ENCODE measurements at places on chromosomes 16 and 17.

- DNase-seq: no peak
Measured at GRCh38 chr16:68342620-68343019, 31.8 kb downstream of the PRMT7 start.

GRCh38 chr16:81455006-81455405, 10.4 kb downstream of the CMIP start:
- DNase-seq: no peak

DNA sequence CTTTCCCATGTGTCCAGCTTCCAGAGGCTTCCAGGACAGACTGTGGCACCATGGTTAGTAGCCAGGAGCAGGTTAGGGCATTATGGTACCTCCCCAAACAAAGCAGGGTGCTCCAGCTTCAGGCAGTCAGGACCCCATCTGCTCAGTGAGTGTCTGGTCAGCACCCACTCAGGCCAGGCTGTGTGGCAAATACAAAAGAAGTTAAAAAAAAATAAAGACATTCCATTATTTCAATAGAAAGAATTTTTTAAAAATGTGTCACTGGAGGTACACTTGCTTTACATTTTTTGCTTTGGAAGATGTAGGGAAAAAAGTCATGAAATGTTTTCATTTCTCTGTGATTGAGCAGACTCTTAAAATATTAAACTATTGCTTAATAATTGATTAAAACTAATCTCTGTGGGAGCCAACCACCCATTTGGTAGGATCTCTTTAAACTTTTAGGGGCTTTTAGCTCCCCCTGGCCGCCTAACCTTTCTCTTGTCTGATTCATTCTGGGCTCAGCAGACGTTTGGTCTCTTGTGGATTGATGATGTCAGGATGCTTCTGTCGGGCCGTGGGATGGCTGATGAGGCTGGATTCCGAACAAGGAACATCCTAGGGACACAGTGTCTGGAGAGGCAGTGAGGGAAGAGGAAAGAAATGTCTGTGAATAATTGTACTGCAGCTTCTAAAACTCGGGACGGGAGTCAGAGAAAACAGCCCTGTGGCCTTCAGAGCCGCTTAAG, 28.4 kb upstream of the NPTX1 start:
- DNase-seq: no peak

GRCh38 chr17:29613856-29614255, 8.9 kb downstream of the CORO6 start:
- DNase-seq: no peak

DNA sequence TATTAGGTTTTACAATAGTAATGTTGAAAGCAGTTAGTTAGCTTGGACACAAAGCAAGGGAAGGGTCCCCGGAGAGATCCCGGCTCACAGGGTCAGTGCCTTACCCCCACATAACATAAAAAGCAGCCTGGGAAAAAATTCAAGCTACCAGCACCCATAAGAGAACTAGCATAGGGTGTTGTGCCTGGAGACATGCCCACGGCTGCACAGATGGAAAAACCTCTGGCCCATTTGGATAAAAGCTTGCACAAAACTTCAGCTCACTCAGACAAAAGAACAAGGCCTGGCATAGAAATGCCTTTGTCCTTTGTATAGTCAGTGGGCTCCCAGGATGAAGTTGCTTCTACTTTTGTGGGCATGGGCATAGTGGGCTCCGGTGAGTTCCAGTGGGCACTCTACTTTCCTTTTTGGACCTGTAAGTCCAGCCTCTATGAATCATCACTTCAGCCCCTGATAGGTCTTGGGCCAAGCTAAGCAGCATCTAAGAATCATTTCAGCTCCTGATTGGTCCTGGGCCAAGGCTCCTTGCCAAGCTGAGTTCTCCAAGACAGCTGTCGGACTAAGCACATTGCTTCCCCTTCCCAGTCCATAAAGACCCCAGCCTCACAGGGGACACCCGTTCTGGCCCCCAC, 1.3 kb upstream of the RDM1 start:
- no peak for DNase-seq

GRCh38 chr16:87436225-87437172, 44.4 kb downstream of the MAP1LC3B start:
- no peak for DNase-seq

DNA sequence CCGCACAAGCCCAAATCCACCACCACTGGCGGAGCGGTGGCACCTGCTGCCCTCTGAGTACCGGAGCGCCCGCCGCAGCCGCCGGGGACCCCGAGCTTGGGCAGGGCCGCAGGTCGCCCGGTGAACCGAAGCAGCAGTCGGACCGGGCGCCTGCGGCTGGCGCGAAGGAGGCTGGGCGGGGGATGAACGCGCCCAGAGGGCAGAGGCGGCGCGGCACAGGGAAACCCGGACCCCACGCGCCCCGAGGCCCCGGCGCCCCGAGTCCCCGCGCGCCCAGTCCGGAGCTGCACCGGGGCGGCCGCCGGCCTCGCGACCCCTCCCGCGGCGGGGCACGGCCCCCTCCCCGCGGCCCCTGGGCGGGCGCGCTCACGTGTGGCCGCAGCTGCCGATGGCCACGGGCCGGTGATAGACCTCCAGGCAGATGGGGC, 393 bp downstream of the RNF166 start:
- no peak for DNase-seq

- peak; percentile 77 for DNase-seq
Measured at GRCh38 chr16:2520097-2520783, at the start of gene AMDHD2. Gene AMDHD2, plus strand, starts transcription at chr16:2520371. Its CDS starts 88 bp downstream, at chr16:2520459.

DNA sequence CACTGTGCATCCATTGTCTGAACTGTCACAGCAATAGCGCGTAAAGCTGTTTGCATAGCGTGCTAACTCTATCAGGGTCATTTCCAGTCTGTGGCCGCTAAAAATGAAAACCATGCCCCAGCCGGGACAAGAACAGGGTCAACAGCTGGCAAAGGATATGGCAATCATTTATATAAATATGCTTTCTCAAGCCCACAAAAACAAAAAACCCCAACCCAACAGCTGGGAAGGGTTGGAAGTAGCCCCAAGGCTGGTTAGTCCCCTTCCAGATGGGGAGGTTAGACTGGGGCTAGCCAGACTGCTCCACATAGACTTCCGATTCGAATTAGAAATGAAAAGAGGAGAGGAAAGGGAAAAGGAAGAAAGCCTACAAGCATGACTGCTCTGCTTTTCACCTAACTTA, 203.3 kb upstream of the TBX2 start:
- DNase-seq: no peak

DNA sequence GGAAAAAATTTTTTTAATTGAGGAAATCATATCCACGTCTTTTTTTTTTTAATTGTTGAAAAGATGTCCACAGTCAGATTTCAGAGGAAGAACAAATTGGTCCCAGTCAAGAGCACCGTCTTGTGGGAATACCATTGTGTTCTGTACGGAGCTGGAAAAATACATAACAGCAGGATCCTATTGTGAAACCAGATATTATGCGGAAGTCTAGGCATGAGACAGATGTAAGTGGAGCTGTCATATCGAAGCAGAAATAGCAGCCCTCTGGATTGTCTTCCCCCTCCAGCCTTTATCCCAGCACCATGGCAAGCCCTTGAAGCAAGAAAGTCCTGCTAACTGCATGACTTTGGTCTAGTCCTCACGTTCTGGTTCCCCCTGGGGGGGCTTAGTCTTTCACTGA, 391.6 kb upstream of the ASIC2 start:
- no peak for DNase-seq

DNA sequence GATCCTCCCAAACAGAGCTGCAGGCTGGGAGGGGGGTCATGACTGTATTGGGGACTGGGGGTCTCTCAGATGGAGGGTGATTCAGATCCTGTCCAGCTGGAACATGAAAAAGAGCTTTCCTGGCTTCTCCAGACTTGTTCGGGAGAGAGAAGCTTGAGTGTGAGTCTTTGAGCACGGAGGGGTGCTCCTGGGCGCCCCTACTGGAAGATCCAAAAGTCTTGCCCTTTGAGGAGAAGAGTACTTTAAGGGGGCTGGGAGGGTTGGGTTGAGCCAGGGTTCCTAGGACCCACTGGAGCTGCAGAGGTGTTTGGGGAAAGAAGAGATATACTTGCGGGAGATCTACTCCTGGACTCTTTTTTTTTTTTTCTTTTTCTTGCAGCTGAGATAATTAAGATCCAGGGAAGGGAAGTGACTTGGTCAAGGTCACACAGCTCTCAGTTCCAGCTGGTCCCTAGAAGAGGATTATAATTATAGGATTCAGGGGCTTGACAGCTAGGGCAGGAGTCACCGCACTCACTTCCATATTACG, 8.4 kb downstream of the RARA start:
- no peak for DNase-seq

DNA sequence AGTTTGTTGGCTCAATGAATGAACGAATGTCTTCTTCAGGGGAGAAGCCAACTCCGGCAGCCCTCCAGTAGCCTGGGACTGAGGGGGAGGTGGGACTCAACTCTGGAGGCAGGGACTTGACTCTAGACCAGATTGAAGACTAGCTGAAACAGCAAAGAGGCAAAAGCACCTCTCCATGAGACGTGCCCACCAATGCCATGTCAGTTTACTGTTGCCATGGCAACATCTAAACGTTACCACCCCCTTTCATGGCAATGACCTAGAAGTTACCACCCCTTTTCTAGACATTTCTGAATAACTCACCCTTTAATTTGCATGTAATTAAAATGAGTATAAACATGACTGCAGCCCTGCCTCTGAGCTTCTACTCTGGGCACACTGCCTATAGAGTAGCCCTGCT, 91.8 kb downstream of the ASIC2 start:
- no peak for DNase-seq

DNA sequence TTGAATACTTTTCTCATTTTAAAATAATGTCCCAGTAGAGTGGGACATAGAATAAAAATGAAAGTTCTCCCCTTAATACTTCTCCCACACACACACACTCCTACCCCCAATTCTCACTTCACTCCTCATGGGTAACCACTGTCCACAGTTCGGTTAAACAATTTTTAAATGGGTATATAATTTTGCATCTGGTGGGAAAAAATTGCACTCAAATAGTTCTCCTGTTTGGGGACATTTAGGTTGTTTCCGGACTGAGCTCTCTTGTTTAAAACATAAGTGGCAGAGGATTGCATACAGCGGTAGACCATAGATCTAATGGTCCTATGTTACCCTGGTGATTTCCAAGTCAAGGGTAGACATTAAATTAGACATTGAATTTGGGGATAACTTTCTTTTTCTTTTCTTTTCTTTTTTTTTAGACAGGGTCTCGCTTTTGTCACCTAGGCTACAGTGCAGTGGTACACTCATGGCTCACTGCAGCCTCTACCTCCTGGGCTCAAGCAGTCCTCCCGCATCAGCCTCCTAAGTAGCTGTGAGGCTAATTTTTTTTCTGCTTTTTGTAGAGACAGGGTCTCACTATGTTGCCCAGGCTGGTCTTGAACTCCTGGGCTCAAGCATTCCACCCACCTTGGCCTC, 138.3 kb downstream of the SOCS1 start:
- no peak for DNase-seq

- DNase-seq: no peak
Measured at GRCh38 chr17:38454532-38454931, 26.3 kb downstream of the ARHGAP23 start.

GRCh38 chr16:81996664-81997509, 14.4 kb downstream of the SDR42E1 start:
- DNase-seq: no peak

DNA sequence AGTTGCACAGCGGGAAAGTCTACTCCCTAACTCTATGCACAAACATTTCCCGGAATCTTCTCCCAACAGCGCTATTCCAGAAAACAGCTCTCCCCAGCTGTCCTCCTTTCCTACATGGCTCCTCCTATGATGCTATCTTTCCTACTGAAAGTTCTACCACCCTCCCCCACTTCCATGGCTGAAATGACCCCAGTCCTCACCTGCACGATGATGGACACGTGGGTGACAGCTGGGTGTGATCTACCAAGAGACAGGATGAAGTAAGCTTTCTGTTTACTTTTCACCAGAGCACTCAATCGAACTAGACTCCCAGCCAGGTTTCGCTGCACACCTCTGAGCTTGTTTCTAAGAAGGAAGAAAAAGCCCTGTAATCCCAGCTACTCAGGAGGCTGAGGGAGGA, 10.7 kb downstream of the CTC1 start:
- DNase-seq: no peak

Data from stimulated activated CD4-positive, alpha-beta T cell treated with anti-CD3 and anti-CD28 coated beads, TNF-alpha, amount 100 ng/mL, for 4 hours (primary cell).